PC-3 (cell line): ENCODE measurements at places on chromosomes 1 and 21.

GRCh38 chr1:183244466-183244865 lies 58.4 kb downstream of the LAMC2 start:
- no peak for DNase-seq

DNA sequence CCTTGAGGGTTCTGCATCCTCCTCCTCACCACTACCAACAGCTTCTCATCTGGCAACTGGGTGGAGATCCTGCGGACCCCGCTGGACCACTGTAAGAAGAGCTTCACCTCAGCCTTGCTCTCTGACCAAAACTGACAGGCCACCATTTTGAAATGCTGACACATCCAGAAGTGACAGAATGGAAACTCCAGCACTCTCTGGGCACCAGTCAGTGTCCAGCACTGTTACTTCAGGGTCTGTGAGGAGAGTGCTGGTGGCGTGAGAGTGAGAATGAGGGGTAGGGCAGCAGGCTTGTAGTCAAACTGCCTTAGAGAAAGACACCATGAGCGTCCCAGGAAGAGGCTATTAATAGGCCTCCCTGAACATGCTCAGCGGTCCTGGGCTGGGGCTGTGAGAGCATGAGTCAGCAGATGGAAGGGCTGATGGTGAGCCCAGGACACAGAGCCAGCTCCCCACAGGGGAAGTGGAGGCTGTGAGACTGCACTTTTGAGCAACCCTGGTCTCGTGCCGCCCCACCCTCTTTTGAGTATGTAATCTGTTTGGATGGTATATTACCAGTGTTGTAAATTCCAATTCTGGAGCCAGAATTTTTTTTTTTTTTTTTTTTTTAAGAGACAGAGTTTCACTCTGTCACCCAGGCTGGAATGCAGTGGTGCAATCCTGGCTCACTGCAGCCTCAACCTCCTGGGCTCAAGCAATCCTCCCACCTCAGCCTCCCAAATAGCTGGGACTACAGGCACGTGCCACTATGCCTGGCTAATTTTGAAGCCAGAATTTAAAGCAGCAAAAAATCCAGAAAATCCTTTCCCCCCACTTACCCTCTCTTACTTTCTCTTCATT lies 34.4 kb upstream of the SLC30A1 start:
- peak; percentile 39 for DNase-seq

- no peak for DNase-seq
These were observed 73.2 kb downstream of the CD58 start for GRCh38 chr1:116497656-116498055.

GRCh38 chr1:226132728-226133503 lies 53.6 kb downstream of the ACBD3 start:
- peak; percentile 91 for DNase-seq

DNA sequence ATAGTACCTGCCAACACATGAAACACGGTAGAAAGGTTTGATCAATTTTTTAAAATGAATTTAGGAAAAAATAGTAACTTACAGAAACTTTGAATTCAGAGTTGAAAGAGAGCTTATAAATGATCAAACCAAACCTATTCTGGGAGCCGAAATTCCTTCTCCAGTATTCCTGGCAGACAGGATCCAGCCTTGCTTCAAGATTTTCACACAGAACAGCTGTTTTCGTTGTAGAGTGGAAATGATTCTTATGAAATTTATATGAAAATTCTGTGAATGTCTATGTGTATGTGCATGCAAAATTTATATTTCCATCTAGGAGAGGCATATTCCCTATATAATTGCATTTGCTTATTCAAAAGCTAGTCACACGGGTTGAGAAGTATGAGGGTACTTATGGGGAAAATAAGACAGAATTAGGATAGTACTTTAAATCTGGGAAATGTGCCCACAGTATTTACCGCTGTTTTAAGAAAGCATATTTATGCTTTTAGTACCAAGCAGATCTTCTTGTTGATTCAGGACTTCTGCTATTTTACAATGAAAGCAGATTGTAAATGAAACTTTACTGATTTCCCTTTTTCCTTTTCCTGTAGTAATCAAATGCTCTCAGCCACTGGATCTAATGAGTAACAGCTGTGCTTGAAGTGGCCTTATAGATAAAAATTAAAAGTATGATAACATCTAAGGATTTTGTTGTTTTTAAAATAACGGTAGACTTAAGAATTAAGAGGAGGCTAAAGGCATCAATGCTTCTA lies 30.4 kb downstream of the PRRX1 start:
- DNase-seq: no peak

DNA sequence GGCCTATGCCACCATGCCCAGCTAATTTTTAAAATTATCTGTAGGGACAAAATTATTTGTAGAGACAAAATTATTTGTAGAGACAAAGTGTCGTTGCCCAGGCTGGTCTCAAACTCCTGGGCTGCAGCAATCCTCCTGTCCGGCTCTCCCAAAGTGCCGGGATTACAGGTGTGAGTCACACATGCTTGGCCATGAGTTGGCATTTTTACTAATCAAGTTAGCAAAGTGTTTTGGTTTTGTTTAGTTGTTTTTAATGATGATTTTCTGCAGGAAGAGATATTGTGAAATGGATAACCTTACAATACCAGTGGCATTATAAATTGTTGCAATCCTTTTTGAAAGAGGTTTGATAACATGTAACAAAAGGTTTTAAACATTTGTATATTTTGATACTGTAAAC lies 65.3 kb upstream of the MAGI3 start:
- DNase-seq: peak; percentile 67

DNA sequence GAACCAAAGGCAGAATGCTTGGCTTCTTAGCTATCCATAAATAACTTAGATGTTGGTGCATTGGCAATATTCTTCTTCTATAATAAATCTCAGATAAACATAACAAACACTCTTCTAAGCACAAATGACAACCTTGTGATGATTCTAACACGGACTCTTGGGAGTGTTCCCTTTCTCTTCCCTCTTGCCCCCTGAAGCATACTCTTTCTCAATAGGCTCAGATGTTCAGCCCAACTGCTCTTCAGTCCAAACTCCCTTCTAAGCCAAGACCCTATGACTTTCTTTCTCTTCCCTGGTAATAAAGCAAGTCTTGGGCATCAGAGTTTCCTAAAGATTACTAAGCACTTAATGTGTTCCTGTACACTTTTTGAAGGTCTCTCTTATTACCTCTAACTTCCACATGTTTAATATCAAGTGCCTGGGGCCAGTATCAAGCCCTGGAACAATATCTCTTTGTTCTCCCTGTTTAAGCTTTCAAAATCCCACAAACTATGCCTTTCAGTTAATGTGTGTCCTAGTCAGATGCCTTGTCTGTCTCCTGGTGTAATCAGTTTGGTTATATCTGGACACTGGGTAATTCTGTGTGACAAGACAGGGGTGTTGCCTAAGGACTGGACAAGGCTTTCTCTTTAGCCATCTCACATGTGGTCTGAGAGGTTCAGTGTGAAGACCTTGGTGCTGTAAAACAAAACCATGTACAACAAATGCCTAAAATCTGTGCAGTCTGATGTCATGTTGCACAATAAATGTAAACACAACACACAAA lies 92.9 kb upstream of the IVNS1ABP start:
- DNase-seq: no peak

DNA sequence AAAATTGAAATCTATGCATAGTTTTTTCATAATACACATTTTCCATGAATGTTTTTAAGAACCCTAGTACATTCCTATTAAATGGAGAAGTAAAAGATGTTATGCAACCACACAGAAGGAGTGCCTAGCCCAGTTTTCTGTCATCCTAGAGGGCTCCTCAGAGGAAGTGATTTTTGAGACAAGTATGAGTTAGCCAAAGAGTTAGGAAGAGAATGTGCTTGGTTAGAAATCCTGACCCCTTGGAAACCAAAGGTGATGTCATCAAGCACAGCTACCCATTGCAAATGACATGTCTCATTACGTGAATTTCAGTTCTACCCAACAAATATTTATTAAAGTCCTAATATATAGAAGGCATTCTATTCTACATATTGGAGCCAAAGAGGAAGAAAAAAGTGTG lies 88.9 kb upstream of the TNFSF4 start:
- no peak for DNase-seq

DNA sequence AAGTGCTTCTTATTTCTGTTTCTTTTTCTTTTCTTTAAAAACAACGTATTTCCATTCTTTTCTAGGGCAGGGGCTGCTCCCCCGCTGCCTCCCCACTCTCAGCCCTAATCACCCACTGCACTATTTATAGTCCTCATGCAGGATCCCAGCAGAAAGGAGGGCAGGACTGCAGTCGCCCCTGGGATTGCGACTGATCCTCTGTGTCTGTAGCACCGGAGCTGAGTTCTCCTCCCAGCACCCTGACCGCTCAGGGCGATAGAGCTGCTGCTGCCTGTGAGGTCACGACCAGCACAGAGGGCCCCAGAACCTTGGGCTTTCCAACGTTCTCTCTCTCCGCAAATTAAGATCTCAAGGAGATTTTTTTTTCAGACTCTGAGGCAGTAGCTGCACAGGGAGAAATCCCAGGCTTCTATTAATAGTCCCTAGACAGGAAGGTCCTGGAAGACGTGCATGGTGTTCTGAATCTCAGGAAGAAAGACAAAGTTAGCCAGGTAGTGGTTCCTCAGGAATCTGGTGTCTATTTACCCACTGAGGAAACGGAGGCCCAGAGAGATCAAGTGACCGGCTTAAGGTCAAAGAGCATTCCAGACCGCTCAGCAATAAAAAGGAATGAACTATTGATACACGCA lies 46.8 kb downstream of the PRAMEF20 start:
- no peak for DNase-seq

GRCh38 chr1:226656601-226657277 lies 82.3 kb downstream of the ITPKB start:
- DNase-seq: peak; percentile 66

- DNase-seq: no peak
These were observed 426.7 kb downstream of the RWDD3 start for GRCh38 chr1:95660736-95661135.

- DNase-seq: no peak
These were observed 36.3 kb downstream of the SDCCAG8 start for GRCh38 chr1:243292117-243292516.

DNA sequence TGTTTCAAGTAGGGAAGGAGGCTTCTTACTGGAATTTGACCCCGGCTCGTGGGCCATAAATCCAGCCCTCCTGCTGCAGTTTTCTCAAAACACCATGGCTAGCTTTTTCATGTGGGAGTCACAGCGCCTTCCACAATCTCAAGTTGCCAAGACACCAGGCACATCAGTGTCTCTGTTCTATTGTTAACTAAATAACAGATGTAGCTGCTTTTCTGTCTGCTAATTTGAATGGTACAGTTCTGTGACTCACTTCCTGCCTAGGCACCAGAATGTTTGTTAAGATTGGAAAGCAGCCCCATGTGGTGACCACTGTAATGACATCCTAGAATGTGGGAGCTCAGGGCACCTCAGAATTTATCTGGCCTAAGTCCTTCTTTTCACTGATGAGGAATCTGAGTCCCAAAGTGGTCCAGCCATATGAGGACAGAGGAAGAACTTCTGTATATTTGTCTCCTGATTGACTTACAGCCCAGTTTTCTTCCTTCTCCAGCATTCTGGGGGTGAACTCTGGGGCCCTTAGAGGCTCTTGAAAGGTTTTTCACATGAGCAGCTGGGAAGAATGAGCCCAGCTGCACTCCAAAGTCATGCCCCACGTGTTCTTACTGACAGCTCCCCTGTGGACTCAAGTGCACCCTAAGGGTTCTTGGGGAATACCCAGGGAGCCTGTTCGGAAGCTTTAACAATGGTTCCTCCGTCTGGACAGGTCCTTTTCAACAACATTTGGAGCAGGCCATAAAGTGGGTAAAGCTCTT lies 27.5 kb downstream of the TRIM45 start:
- peak; percentile 52 for DNase-seq

GRCh38 chr1:19401535-19401889 lies 83.8 kb downstream of the CAPZB start:
- no peak for DNase-seq

GRCh38 chr1:27517301-27517700 lies 27.3 kb upstream of the WASF2 start:
- peak; percentile 47 for DNase-seq

GRCh38 chr1:201989354-201990128 lies 7.1 kb downstream of the RNPEP start:
- DNase-seq: no peak

GRCh38 chr1:164803366-164803765 lies 244.4 kb downstream of the PBX1 start:
- no peak for DNase-seq

- DNase-seq: peak; percentile 18
These were observed 2.0 kb upstream of the RCSD1 start for GRCh38 chr1:167627865-167628641.

- DNase-seq: no peak
These were observed 5.4 kb downstream of the PRMT6 start for GRCh38 chr1:107061886-107062285.

- no peak for DNase-seq
These were observed 154.2 kb downstream of the ASTN1 start for GRCh38 chr1:177010211-177010825.

DNA sequence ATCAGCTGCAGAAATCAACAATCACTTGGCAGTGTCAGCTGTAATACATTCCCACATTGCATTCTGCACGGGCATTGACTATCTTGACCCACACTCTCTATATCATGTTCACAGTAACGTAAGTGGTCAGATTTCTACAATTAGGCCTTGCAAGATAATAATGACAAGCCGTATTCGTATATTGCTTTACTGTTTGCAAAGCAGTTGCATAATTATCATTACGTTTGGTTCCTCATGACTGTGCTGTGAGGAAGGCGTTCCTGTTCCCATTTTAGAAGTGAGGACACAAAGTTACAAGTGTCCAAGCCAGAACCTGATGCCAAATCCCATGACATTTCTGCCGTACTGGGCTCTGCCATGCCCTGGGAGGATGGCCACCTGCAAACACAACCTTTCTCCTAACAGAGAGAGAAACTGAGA lies 53.5 kb upstream of the TARBP1 start:
- DNase-seq: no peak

DNA sequence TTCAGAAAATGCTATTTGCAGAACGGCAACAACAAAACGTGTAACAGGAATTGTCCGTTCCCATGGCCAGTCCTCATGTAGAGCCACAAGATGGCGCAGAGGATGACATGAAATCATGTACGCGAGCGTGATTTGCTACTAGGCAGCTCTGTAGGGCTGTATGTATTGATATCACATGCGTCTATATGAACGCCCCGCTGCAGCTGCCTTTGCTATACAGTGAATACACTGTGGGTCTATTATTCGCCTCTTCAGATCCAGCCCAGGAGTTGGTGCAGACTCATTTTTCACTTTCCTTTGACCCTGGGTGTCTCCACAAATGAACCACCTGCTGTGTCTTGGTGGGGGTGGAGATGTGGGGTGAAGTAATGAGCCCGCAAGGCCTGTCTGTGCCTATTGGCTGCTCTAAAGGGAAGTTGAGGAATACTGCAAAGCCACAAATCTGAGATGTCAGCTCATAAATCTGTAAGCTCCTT lies 361.5 kb downstream of the KIF26B start:
- DNase-seq: peak; percentile 63

DNA sequence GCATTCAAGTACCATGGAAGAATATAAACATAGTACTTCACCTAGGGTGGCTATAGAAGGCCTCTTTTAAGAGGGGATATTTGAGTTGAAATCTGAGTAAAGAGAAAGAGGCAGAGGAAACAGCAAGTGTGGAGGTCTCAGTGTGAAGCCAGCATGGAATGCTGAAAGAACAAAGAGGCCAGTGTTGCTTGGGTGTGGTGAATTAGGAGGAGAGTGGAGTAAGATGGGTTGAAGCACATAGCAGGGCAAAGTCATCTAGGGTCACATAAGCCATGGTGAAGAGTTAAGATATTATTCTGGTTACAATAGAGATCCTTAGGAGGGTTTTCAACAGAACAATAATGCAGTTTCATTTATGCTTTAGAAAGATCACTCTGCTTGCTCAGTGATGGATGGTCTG lies 37.5 kb downstream of the C1orf141 start:
- no peak for DNase-seq

- no peak for DNase-seq
These were observed 9.9 kb downstream of the TTC3 start for GRCh38 chr21:37082856-37083528.

GRCh38 chr1:73359001-73359400 lies 839.0 kb downstream of the LRRIQ3 start:
- no peak for DNase-seq
